ENCODE measurements at places on chromosomes 7 and 10.

DNA sequence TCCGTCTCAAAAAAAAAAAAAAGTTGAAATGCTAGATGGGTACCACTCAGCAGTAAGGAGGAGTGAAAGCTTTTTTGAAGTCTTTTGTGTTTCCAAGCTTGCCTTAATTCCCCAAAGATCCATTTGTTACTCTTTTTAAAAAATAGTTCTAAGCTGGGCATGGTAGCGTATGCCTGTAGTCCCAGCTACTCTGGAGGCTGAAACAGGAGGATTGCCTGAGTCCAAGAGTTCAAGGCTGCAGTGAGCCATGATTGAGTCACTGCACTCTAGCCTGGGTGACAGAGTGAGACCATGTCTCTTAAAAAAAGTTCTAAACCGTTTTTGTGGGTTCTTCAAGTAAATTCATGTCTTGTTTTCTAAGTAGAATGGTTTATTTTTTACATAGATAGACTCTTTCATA, 5.3 kb downstream of the TBC1D12 start:
- no peak for DNase-seq

DNA sequence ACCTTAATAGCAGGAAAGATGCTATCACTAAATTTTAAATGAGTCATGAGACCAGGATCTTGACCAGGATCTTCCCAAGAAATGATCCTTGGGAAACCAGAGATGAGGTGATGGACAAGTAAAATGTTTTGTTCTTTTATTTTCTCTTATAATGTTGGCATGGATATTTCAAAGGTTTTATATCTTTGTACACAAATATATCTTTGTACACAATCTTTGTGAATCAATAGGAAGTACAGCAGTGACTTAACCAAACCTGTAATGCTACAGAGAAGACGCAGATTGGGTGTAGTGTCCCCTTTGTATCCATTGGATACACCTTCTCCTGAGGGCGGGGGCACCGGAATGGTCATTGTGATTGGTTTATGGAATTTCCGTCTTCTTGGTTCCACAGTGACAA, 180.1 kb upstream of the CCDC6 start:
- DNase-seq: no peak

DNA sequence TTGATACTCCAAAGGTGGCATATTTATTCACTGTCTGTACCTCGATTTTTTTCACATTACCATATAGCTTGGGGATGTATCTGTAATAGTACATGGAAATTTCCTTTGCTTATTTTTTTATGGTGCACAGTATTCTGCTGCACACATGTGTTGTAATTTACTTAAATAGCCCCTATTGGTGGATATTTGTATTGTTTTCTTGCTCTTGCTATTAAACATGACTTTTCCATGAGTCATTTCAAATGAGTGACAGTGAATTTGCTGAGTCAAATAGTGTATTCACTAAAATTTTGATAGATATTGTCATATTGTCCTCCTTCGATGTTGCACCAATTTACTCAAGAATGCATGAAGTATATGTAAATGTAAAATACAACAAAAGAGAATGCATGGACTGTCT, 122.7 kb upstream of the STEAP4 start:
- DNase-seq: no peak

DNA sequence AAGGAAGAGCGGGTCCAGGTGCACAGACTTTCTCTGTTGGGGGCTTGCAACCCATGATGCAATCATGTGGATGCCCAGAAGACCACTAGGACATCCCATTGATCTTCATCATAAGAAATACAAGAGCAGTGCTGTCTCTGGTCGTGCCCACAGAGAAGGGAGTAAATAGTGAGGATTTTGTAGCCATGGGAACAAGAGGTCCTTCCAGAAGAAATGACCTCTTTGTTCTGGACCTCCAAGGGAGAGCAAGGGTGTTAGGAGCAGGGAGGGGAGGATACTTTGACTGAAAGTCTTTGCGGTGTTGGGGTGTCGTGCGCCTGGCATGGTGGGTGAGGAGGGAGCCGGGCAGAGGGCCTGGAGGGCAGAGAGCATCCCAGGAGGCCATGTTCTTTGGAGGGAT, 55.0 kb upstream of the EN2 start:
- no peak for DNase-seq

DNA sequence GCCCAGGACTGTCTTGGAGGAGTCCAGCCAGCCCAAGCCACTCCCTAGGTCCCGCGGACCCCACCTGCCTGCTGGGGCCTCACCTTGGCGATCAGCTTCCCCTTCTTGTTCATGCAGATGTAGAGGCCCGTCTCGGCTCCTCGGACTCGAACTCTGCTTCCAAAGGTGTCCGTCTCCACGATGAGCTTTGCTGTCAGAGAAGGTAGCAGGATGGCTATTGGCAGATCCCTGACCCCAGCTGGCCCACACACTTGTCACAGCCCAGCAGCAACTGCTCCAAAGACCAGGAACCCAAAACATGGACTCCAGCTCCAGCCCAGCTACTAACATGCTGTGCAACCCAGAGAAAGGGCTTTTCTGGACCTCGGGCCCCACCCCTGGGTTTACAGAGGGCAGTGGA, 4.5 kb downstream of the FGF8 start:
- DNase-seq: no peak

DNA sequence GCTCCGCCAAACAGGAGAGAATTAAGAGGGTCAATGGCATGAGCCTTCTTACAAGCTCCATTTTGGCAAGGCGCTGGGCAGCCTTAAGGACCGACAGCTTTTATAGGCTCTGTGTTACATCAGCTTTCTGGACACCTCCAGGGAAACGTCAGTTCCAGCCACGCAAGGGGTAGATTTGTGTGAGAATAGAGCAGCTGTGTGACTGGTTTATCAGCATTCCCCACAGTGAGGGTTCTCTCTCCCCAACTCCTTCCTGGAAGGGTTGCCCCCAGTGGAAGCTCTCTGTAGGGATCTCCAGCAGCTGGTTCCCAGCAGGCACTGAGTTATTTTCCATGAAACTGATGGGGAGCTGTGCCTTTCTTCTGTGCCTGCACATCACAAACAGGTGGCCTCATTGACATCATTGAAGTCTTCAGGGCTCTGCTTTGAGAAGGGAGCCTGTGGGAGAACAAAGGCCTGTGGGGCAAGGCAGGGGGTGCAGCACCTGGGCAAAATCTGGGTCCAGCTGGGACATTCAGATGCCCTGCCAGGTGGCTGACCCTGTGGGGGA, at the start of gene CUZD1:
CUZD1 (minus strand) TSS at position 75 of the 550 bp plus-strand sequence; CDS start at position 61, 14 bp downstream.
- DNase-seq: no peak

- no peak for DNase-seq
Measured at GRCh38 chr10:70295926-70296325, 12.1 kb upstream of the NPFFR1 start.

- no peak for DNase-seq
Measured at GRCh38 chr7:58087536-58088190, 637.7 kb downstream of the ZNF716 start.
